ENCODE measurements at places on chromosomes 5 and 9.

DNA sequence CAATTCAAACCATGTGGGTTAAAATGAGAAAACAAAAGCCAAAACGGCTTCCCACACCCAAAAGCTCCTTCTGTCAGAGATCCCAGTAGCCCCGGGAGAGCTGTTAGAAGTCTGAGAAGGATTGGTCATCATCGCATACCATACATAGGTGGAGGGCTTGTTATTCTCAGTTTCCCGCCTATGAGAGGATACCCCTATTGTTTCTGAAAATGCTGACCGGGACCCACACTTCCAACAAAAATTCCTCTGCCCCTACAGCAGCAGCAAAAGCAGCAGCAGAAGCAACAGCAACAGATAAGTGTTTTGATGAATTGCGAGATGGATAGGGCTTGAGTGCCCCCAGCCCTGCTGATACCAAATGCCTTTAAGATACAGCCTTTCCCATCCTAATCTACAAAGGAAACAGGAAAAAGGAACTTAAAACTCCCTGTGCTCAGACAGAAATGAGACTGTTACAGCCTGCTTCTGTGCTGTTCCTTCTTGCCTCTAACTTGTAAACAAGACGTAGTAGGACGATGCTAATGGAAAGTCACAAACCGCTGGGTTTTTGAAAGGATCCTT, at the start of gene TEK:
Gene TEK, plus strand, starts transcription at position 245 of the 561 bp plus-strand sequence. CDS start 366 bp downstream, outside the sequence.
- peaks cover 11% of the 10 kb centered on the region for H3K27me3 ChIP-seq
- DNase-seq: no peak
- H3K36me3 ChIP-seq: no peaks in the 10 kb centered on the region

DNA sequence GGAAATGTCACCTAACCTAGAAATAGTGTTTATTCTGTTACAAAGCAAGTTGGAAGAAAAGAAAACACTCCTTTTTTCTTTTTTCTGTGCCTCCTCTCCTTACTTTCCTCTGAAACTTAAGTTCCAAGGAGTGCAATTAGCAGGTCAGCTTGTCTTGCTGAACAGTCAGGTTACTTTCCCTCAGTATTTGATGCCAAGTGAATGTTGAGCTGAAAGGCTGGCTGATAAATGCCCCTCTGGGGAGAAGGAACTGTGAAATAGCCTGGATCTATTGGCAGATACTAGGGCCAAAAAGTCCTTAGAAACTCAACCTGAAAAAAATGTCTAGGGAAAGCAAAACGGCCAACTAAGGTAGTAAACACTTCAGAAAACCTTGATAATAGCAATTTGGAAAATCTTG, 43.6 kb downstream of the GRIA1 start:
- H3K27me3 ChIP-seq: peaks cover 4% of the 10 kb centered on the region
- no peaks in the 10 kb centered on the region for H3K4me1 ChIP-seq
- no peak overlapping the region for H3K4me3 ChIP-seq
- DNase-seq: no peak
- no peaks in the 10 kb centered on the region for H3K36me3 ChIP-seq
- H3K27ac ChIP-seq: no peak overlapping the region

- H3K27me3 ChIP-seq: no peaks in the 10 kb centered on the region
- H3K4me3 ChIP-seq: no peak overlapping the region
- H3K4me1 ChIP-seq: peaks cover 16% of the 10 kb centered on the region
- peaks cover 2% of the 10 kb centered on the region for H3K36me3 ChIP-seq
Measured at GRCh38 chr5:95924720-95925377, 36.8 kb downstream of the ELL2 start.

DNA sequence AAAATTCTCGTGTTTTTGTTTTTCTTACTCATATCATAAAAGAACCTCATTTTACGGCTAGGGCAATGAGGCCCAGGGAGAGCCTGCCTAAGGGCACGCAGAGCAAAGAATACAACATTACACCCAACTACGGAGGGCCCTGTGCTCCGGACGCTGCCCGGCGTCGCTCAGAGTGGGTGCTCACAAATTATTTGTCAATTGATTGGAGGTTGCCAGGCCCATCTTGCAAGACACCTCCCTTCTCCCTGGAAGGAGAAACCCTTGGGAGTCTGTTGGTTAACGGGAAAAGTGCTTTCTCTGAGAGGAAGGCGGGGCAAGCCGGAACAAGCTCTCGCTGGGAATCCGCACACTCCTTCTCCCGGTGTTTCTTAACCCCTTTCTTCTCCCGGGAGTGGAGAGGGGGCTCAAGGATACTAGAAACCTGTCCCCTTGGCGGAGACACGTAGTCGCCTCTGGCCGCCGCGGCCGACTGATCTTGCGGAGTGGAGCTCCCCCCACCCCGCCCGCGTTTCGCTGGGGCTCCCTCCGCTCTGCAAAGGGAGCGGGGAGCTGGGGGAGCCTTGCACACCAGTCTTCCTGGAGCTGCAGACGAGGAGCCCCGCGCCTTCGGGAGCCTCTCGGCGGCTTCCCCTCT, 599.3 kb upstream of the SGCD start:
- H3K36me3 ChIP-seq: no peaks in the 10 kb centered on the region
- no peak for DNase-seq
- H3K4me3 ChIP-seq: no peak overlapping the region
- no peaks in the 10 kb centered on the region for H3K4me1 ChIP-seq
- no peak overlapping the region for H3K27ac ChIP-seq
- peaks cover 40% of the 10 kb centered on the region for H3K27me3 ChIP-seq

DNA sequence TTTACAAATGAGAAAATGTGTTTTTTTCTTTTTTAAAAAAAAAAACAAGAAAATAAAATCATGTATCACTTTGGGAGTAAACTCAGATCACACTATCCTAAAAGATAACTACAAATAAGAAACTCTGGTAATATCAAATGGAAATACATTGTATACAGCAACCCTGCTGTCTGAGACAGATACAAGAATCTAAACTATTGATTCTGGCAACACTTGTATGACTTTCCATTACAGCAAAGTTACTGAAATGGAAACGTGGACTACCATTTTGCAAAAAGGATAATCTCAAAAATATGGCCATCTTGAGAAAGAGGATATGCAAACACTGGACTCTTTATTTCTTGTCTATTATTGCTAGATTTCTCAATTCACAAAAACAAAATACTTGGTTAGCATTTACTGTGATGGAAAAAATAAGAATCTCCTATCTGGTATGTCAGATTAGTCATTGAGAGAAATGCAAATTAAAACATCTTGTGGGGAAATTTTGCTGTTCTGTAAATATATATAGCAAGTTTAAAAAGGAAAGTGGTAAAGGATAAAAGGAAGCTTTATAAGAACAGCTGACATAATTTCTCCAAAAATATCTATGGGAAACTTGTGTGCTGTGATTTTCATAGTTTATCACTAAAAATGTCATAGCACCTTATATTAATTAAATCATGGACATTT, 112.9 kb upstream of the FER start:
- H3K4me3 ChIP-seq: no peak overlapping the region
- no peak overlapping the region for H3K27ac ChIP-seq
- no peak for DNase-seq
- no peaks in the 10 kb centered on the region for H3K36me3 ChIP-seq
- H3K4me1 ChIP-seq: no peaks in the 10 kb centered on the region

- no peaks in the 10 kb centered on the region for H3K4me1 ChIP-seq
- DNase-seq: no peak
- no peaks in the 10 kb centered on the region for H3K27me3 ChIP-seq
- no peak overlapping the region for H3K4me3 ChIP-seq
- no peak overlapping the region for H3K27ac ChIP-seq
Measured at GRCh38 chr5:4101189-4101588, 505.6 kb downstream of the IRX1 start.

- H3K27ac ChIP-seq: peak overlapping the region; percentile 82
- H3K4me3 ChIP-seq: no peak overlapping the region
- peaks cover 1% of the 10 kb centered on the region for H3K36me3 ChIP-seq
- peaks cover 31% of the 10 kb centered on the region for H3K4me1 ChIP-seq
- DNase-seq: no peak
- no peaks in the 10 kb centered on the region for H3K27me3 ChIP-seq
Measured at GRCh38 chr5:54743581-54743980, 226.0 kb downstream of the SNX18 start.

GRCh38 chr5:116785106-116785505, 210.5 kb upstream of the SEMA6A start:
- H3K4me3 ChIP-seq: no peak overlapping the region
- no peaks in the 10 kb centered on the region for H3K27me3 ChIP-seq
- DNase-seq: no peak
- no peaks in the 10 kb centered on the region for H3K4me1 ChIP-seq

DNA sequence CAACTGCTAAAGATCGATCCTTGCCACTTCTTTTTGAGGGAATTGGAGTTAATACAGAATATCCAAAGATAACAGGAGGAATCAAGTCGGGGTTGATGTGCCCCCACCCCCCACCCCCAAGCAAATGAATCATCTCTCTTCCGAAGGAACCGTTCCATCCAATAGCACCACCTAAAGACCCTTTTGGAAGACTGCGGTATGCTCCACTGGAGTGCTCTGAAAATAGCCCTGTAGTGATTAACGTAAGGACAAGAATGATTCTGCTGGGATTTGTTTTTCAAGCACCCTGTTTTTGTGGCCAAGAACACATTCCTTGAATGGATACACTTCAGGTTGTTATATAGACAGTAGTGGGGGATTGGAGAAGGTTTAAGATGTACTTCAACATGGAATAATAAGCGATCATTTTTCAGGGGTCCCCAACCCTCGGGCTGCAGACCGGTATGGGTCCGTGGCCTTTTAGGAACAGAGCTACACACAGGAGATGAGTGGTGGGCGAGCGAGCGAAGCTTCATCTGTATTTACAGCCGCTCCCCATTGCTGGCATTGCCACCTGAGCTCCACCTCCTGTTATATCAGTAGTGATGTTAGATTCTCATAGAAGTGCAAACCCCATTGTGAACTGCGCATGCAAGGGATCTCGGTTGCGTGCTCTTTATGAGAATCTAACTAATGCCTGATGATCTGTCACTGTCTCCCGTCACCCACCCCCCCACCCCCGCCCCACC, 44.5 kb upstream of the TMEM252 start:
- peaks cover 11% of the 10 kb centered on the region for H3K27me3 ChIP-seq
- H3K36me3 ChIP-seq: no peaks in the 10 kb centered on the region
- H3K4me3 ChIP-seq: no peak overlapping the region

- no peaks in the 10 kb centered on the region for H3K27me3 ChIP-seq
- DNase-seq: no peak
- H3K27ac ChIP-seq: peak overlapping the region; percentile 98
- H3K4me1 ChIP-seq: peaks cover 44% of the 10 kb centered on the region
Measured at GRCh38 chr9:32524892-32525708, 896 bp downstream of the RIGI start.

DNA sequence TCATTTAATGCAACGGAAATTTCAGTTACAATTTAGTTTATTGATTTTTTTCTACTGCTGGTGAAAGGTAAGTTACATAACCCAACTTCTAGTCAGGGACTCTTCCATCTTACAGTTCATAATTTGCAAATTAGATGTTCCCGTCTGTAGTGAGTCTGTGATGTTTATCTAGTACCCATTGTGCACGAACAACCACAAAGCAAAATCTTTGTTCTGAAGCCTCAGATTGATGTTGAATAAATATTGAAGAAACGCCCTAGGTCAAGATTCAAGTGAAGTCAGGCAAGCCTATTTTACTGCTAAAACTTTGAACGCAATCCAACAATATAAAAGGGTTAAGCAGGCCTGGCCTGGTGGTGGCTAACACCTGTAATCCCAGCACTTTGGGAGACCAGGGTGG, 43.1 kb downstream of the BASP1 start:
- no peak for DNase-seq
- no peak overlapping the region for H3K27ac ChIP-seq
- H3K4me3 ChIP-seq: no peak overlapping the region
- H3K27me3 ChIP-seq: no peaks in the 10 kb centered on the region
- no peaks in the 10 kb centered on the region for H3K4me1 ChIP-seq

DNA sequence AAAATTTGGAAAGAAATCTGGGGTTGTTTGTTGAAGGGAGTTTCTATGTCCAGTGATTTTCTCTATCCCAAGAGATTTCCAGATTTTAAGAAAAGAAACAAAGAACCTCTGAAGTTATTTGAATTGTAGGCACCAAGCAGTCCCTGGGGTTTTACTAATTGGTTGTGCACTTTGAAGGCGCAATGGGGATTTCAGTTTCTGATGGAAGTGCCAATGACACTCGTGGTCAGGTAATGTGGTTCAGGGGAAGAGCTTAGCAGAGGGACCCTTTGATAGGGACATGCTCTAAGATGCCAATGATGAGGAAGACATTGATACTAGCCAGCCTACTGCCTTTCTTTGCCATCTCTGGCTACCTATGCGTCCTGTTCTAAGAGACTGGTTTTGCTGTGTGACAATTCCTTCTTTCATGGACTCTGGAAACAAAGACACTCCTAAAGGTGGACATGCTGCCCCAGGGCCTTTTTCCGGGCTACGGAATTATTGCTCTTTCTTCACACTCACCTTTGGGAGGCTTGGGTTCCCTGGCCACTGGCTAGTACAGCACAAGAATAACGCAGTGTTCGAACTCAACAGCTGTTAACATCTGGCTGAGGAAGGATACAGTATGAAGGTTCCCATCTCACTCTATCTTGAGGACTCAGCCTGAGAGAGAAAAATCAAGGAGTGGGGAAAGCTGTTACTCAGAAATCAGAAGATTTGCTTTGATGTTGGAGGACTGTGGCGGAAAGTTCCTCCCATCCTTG, 6.9 kb upstream of the TRAF1 start:
- no peak overlapping the region for H3K4me3 ChIP-seq
- peaks cover 53% of the 10 kb centered on the region for H3K4me1 ChIP-seq
- no peaks in the 10 kb centered on the region for H3K27me3 ChIP-seq

DNA sequence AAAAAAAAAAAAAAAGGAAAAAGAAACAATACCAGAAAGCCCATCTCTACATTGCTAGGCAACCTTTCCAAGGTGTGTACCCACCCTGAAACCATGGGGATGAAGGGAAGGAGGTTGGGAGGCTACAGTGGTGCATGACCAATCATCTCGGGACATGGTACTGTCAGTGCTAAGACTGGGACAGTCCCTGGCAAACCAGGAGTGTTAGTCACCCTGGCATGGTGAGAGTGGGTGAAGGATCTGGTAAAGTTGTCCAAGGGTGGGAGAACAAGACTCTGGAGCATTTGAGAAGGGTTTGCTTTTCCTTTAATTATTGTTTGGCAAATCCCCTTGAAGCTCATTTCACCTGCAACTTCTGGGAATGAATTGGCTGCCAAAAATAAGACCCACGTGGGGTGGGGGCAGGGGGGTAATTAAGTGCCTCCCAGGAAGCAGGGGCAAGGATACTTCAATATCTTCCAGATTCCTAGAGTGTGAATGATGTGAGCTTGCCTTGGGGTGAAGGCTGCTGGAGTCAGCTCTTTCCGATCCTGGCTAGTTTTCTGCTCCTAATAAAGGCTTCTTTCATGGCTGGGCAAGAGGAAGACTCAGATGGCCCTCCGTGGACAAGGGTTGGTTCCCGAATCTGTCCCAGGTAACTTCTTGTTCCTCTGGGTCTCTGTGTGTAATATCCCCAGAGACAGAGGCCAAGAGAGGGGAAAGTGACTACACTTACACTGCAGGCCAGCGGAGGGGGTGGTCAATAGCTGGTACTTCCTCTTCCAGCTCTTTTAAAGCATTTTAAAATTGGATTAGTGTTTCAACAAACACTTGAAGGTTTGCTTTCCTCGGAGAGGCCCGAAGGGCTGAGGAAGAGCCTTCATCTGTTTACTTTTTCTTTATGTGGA, 61.6 kb upstream of the SPRY4 start:
- H3K4me1 ChIP-seq: peaks cover 13% of the 10 kb centered on the region
- no peak for DNase-seq
- H3K36me3 ChIP-seq: no peaks in the 10 kb centered on the region

- H3K4me1 ChIP-seq: peaks cover 8% of the 10 kb centered on the region
- H3K4me3 ChIP-seq: no peak overlapping the region
- no peaks in the 10 kb centered on the region for H3K27me3 ChIP-seq
- H3K27ac ChIP-seq: no peak overlapping the region
- no peaks in the 10 kb centered on the region for H3K36me3 ChIP-seq
Measured at GRCh38 chr5:95784514-95785302, 37.8 kb downstream of the GLRX start.

GRCh38 chr9:34658461-34658860, 4.0 kb downstream of the CCL27 start:
- H3K27ac ChIP-seq: peak overlapping the region; percentile 51
- peaks cover 5% of the 10 kb centered on the region for H3K36me3 ChIP-seq
- H3K27me3 ChIP-seq: no peaks in the 10 kb centered on the region
- DNase-seq: no peak
- H3K4me3 ChIP-seq: no peak overlapping the region
